ENCODE measurements at places on chromosomes 7 and 10.

DNA sequence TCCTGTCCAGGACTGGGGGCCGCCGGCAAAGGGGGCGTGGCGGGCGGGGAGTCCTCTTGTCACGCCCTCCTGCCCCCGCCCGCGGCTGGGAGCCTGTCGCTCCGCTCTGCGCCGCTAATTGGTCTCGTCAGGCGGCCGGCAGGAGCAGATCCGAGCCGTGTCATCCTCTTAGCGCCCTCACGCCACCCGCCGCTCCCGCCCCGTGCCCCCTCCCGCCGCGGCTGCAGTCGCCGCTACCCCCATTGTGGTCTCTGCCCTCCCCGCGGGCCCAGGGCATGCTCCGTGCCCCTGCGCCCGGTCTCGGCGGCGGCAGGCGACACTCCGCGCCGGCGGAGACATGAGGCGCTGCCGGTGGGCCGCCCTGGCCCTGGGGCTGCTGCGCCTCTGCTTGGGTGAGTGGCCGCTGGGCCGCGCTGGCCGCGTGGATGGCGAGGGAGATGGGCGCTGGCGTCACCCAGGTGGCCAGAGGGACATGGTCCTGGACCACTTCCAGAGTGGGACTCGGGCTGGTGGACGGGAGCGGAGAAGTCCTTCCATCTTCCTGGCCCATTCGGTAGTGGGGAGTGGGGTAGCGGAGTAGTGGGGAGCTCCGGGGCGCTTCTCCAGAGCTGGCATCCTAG lies at the start of gene CDHR1:
CDHR1 (plus strand) TSS at position 114 of the 620 bp plus-strand sequence; CDS start at position 338, 224 bp downstream.
- DNase-seq: no peak

- no peak for DNase-seq
Observed at GRCh38 chr7:155252444-155252887, 45.2 kb upstream of the INSIG1 start.

DNA sequence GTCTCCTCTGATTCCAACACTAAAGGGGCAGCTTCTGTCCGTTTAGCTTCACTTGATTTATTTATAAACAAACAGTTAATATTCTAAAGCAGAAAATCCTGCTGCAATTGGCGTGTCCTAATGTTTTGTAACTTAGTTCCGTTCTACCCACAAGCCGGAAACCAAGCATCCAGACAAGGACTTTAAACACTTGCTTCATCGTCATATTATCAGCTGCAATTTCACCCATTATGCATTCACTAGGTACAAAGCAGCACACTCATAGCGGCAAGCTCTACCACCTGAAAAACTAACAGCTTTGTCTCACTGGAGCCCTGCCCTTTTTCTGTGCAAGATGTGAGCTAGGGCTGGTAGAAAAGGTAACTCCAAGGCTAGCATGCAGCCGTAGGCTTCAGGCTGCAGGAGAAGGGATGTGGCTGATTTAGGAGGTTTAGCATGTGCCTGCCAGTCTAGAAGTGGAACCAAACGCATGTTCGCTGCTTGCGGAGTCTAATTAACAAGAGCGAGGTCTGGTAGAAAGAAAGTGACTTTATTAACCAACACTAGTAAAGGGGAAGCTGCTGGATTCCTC lies 43.7 kb upstream of the BPGM start:
- no peak for DNase-seq

DNA sequence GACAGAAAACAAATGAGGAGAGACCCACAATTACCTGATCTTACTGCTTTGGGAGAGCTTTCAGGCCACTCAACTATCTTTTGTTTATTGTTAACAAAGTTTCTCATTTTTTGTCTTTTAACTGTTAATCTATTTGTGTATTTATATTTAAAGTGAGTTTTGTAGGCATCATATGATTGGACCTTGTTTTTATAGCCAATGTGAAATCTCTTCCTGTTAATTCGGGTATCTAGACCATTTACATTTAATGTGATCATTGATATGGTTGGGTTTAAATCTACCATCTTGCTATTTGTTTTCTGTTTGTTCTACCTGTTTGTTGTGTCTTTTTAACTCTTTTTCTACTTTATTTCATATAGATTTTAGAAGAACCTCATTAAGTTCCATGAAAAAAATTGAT lies 12.5 kb downstream of the OPALIN start:
- no peak for DNase-seq

- no peak for DNase-seq
Observed at GRCh38 chr10:60235001-60235400, 154.7 kb downstream of the ANK3 start.

- DNase-seq: peak; percentile 16
Observed at GRCh38 chr10:25175527-25176420, 973 bp downstream of the GPR158 start.

GRCh38 chr7:85412912-85413311 lies 226.1 kb upstream of the SEMA3D start:
- DNase-seq: no peak

- no peak for DNase-seq
Observed at GRCh38 chr7:81584667-81585066, 185.2 kb downstream of the HGF start.

DNA sequence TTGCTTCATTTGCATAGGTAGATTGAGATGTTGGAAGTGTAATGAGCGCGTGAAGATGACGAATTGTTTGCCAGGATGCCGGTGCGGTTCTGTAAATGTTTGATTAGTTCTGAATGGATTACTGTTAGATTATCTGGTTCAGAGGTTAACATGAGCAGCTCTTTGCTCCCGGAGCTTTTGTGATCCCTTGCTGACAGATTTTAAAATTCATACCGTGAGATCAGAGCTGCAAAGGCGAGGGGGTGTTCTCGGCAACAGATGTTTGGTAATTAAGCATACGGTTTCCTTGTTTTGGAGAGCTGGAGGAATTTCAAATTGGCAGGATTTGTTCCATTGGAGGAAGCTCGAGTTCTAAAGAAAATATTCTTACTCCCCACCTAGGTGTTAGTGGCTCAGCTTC lies 237.8 kb upstream of the GPR26 start:
- no peak for DNase-seq
